ENCODE measurements at places on chromosomes 1 and 21. TPM values are rescaled to one million over a fixed set of nuclear protein-coding genes. Genes with fewer than 3 reads are reported as not detected.

DNA sequence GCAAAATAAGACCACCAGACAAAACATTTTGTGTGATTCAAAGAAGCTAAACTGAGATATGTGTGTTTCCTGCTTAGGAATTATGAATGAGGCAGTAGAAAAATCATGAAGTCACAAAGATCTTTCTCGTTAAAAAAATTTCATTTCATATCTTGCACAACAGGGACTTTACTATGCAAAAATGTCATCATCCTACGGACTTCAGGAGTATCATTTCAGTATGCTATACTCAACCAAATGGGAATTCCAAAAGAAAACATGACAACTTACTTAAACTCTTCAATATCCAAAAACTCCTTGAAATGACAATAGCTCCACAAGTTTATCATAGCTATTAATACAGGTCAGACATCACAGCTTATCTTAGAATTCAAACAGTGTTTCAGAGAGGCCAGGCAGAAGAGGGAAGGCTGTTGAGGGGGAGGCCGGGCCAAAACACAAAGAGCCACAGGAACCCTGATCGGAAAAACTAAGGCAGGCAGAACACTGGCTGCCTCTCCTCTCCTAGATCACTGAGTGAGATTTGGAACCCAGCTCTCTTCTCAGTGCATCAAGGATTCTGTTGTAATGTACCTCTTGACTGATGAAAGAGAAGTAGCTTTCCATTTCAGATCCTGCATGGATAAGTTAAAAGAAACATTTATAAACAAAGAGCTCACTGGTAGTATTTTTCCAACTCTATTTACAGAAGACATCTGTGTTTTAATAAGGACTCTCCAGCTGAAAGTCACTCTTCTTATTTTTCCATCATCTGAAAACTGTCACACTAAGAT lies 66.9 kb downstream of the TESK2 start:
- no peak for DNase-seq

DNA sequence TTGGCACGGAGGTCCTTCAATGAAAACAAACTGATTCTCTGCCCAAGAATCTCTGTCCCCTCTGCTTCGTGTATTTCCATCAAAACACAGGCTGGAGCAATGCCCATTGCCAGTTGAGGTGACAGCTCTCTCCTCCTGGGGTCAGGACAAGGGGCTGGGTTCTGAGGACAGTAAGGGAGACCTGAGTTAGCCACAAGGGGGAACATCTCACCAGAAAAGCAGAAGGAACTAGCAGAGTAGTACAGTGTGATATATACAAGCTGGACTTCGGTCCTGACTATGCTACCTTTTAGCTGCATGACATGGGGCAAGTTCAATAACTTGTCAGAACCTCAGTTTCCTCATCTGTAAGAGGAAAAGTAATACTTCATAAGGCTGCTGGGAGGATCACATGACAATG lies 50.3 kb downstream of the SYT2 start:
- DNase-seq, result no peak

GRCh38 chr1:208071435-208072031 lies 160.6 kb upstream of the CD34 start:
- no peak for DNase-seq

The ELK4 gene
- 17.7 TPM for total RNA-seq

- DNase-seq, result no peak
Measured at GRCh38 chr1:17355898-17356297, 16.1 kb upstream of the PADI6 start.

DNA sequence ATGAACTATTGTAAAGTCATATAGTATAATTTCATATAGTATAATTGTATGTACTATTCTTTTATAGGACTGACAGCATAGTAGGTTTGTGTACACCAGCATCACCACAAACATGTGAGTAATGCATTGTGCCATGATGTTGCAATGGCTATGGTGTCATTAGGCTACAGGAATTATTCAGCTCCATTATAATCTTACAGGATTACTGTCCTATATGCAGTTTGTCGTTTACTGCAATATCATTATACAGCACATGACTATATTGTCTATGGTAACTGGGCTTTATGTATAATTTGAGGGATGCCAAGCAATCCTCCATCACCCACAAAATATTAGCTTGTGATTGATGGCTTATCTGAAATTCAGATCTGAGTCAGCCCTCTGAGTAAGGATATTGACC lies 54.2 kb upstream of the PBX1 start:
- peak; percentile 35 for DNase-seq

DNA sequence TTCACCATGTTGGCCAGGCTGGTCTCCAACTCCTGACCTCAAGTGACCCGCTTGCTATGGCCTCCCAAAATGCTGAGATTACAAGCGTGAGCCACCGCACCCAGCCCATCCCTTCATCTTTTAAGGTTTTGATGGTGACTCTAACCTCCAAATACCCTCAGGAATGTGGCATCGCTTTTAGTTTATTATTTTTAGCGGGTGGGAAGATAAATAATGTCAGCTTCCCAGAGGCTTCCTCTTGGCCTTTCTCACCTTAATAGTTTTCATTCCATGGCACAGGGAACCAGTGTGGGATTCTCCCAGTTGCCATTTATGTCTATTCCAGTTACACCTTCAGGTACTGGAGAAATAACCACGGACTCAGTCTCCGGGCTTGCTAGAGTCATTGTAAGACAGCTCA lies 92.1 kb upstream of the LRRN2 start:
- no peak for DNase-seq

- DNase-seq, result no peak
Measured at GRCh38 chr21:32173121-32173724, 105.6 kb downstream of the MIS18A start.

The SELL gene
- 0.17 TPM for total RNA-seq

- no peak for DNase-seq
Measured at GRCh38 chr21:42784276-42784675, 95.1 kb downstream of the WDR4 start.

DNA sequence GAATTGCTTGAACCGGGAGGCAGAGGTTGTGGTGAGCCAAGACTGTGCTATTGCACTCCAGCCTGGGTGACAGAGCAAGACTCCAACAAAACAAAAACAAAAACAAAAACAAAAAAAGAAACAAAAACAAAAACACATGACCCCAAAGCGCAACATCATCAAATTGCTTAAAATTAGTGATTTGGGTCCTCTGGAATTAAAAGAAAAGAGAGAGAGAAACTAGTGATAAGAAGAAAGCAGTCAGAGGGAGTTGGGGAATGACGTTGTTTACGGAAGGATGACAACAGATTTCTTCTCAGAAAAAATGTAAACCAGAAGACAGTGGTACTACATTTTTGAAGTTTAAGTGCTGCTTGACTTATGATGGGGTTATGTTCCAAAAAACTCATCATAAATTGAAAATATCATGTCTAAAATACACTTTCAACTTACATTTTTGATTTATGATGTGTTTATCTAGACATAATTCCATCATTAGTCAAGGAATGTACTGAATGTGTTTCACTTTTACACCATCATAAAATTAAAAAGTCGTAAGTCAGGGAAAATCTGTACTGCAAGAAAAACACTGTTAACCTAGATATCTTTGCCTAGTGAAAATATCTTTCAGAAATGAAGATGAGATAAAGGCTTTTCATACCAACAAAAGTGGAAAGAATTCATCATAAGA lies 88.0 kb downstream of the MT1HL1 start:
- DNase-seq, result no peak

DNA sequence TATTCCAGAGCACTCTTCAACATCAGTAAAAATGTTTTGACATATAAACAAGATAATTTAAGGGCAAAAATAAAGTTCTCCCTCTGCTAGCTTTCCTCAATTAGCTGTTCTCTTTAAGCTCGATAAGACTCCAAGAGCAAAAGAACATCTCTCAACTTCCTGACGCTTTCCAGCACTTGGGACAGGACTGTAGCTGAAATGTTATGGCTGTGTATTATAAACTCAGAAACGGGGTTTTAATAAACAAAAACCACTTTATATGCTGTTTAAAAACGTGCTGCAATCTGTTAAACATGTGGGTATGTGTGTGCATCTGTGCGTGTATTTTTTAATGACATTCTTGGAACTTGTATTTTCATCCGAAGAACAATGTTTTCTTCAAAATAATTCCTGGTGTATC lies 71.5 kb upstream of the RGS2 start:
- DNase-seq, result no peak

The RAB3B gene
- 0.50 TPM for total RNA-seq

DNA sequence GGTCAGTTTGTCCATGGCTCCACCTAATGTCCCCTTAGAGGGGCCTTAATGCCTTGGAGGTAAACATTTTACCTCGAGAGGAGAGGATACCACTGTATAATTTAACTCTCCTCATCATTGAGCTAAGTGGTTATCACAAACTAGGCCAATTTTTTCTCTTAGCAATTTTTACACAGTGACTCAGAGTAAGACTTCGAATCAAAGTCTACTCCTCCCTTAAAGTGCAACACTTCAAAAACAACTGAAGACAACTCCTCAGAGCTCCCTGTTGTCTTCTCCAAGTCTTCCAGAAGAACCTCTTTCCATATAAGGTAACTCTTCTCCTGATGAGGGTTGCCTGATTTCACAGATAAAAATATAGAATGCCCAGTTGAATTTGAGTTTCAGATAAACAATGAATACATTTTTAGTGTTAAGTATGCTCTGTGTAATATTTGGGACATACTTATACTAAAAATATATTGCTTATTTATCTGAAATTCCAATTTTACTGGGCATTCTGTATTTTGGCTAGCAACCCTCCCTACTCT lies 4.9 kb upstream of the PTGFRN start:
- no peak for DNase-seq

DNA sequence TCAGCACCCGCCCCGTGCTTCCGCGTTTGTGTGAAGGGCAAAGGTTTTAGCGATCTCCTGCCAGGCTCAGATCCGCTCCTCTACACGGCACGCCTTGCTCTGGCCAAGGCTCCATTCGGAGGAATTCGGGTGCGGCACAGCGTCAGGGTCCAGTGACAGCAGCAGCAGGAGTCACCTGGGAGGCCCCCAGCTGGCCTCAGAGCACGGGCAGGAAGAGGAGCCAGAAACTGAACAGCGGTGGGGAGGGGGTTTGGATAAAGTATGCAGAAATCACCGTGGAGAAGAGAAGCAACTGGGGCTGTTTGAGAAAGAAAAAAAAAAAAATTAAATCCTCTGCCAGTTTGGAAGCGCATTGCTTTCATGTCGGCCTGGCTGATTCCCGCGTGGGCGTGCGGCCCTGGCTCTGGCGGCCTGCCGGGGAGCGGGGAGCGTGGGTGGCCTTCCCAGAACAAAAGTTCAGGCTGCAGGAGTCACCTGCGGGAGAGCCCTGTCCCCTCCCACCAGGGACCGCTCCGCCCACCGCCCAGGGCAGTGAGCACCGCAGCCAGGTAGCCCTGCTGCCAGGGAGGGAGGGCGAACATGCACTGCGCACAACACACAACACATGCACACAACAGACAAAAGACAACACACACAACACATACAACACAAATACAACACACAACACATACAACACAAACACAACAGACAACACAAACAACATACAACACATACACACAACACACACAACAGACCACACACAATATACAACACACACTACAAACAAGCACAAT lies 107.6 kb downstream of the ETS2 start:
- DNase-seq, result peak; percentile 87

The OR2T29 gene
- not detected for total RNA-seq

DNA sequence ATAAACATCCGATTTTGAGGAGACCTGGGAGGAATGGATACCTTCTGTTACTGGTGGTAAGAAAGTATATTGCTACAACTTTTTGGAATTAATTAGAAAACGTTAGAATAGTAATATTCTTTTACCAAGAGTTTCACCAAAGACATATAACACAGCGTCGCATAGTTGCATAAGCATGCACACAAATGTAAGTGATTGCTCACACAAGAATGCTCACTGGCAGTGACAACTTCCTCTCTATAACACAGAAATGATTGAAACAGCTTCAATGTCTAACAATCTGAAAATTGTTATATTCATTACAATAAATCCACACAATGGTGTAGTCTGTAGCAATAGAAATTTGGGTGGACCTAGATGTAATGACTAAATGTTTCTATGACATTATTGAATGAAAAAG lies 998.6 kb downstream of the TTLL7 start:
- DNase-seq, result no peak

DNA sequence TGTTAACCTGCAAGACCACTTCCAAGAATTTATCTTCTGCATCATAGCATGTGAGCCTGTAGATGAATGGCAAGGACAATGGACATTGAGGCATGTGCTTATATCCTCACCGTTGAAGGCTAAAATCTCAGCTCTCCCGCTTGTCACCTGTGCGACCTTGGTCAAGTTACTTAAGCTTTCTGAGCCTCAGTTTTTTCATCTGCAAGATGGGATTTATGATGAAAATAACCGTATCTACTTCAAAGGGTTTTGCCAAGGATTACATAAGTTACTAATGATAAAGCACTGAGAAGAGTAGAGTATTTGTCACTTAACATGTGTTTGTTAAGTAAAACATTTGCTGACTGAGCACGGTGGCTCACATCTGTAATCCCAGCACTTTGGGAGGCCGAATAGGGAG lies 14.9 kb downstream of the RAP1GAP start:
- DNase-seq, result no peak

The FCRL6 gene
- not detected for total RNA-seq

DNA sequence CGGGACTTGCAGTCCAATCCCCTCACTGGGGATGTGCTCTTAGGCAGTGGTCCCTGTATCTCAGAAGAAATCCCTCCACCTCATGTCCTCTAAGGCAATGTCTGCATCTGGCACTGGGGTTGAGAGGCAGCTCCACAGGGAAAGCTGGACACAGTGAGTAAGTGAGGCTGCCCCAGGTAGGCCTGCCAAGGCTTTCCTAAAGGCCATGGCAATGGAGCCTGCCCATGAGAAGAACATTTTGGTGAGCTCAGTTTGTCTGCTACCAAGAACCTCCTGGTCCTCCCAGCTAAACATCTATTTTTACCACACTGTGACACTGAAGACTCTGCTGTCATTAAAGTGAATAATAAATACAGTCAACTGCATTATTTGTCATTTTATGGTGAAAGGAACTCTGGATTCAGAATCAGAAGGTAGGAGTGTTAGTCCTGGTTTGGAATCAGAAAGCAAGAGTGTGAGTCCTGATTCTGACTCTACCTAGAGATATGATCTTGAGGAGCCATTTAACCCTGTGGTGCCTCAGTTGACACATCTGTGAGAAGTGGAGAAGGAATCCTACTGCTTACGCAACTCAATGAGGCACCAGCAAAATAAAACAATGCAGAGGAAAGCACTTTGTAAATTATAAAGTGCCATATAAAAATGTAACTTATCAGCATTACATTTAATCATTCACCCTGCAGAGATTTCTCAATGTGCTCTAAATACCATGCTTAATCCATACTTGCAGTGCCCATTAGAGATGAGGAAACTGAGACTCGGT lies 41.0 kb downstream of the TBX15 start:
- DNase-seq, result peak; percentile 10

The MPZ gene
- total RNA-seq, result 0.67 TPM

The PTTG1IP gene
- 269 TPM for total RNA-seq

The GRHL3 gene
- 1.3 TPM for total RNA-seq

GRCh38 chr1:75014250-75014649 lies 119.9 kb upstream of the LHX8 start:
- DNase-seq, result no peak

The SORT1 gene
- 24.6 TPM for total RNA-seq

- no peak for DNase-seq
Measured at GRCh38 chr1:115493834-115494233, 147.9 kb upstream of the VANGL1 start.

Data from mammary epithelial cell (primary cell).